Tibial nerve (tissue), 4 donors: ENCODE measurements at places on chromosomes 6 and 20.

- H3K36me3 ChIP-seq: no peaks in the 10 kb centered on the region
- H3K27ac ChIP-seq: no peak overlapping the region
- H3K27me3 ChIP-seq: no peaks in the 10 kb centered on the region
- H3K4me3 ChIP-seq: no peak overlapping the region
- no peaks in the 10 kb centered on the region for H3K4me1 ChIP-seq
- DNase-seq: no peak
Observed at GRCh38 chr6:105676857-105677256, 274.0 kb upstream of the PREP start.

DNA sequence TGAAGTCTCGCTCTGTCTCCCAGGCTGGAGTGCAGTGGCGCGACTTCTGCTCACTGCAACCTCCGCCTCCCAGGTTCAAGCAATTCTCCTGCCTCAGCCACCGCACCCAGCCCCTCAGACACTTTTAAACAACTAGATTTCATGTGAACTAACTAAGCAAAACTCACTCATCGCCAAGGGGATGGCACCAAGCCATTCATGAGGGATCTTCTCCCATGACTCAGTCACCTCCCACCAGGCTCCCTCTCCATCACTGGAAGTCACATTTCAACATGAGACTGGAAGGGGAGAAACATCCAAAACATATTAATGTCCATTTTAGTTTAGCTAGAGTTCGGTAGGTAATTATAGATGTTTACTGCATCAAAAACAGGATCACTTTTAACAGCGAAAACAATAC lies 95.9 kb upstream of the PRL start:
- no peak overlapping the region for H3K4me3 ChIP-seq
- H3K27me3 ChIP-seq: no peaks in the 10 kb centered on the region
- no peak overlapping the region for H3K27ac ChIP-seq

DNA sequence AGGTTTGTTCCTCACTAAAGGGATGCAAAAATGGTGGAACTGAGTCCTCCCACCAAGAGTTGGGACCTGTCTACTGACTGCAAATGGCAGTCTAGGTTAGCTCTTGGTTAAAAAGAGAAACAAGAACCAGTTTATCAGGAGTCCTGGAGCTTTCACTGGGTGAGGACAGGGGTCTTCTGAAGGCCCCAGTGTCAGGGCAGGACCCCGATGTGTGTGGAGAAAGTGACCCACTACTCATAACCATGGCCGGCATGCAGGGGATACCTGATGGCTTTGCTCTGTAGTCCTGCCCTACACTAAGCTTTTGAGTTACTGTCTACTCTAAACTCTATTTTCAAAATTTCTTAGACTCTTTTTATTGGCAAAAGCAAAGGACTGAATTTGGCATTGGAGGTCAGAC lies 220.5 kb downstream of the ANKRD60 start:
- no peaks in the 10 kb centered on the region for H3K27me3 ChIP-seq
- DNase-seq: no peak
- peaks cover 20% of the 10 kb centered on the region for H3K4me1 ChIP-seq
- no peaks in the 10 kb centered on the region for H3K36me3 ChIP-seq
- no peak overlapping the region for H3K4me3 ChIP-seq

- no peaks in the 10 kb centered on the region for H3K36me3 ChIP-seq
- H3K4me1 ChIP-seq: no peaks in the 10 kb centered on the region
- H3K27me3 ChIP-seq: no peaks in the 10 kb centered on the region
- H3K27ac ChIP-seq: no peak overlapping the region
- no peak overlapping the region for H3K4me3 ChIP-seq
Observed at GRCh38 chr6:44497807-44498206, 110.3 kb downstream of the CDC5L start.

DNA sequence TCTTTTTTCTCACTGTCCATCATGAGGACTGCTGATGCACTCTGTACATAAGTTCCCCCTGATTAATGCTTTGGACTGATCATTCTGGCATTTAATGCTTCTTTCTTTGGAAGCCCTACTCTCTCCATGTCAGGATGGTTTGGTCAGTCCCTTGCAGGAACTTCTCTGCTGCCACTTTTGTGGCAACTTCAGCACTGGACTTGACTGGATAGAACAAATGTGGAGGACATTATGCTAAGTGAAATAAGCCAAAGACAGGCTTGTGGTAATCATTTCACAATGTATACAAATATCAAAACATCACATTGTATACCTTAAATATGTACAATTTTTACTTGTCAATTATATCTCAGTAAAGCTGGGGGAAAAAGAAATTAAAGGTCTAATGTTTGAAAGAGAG lies 12.2 kb upstream of the BRPF3 start:
- H3K36me3 ChIP-seq: no peaks in the 10 kb centered on the region
- no peaks in the 10 kb centered on the region for H3K4me1 ChIP-seq
- no peak overlapping the region for H3K4me3 ChIP-seq
- DNase-seq: no peak
- H3K27me3 ChIP-seq: no peaks in the 10 kb centered on the region
- no peak overlapping the region for H3K27ac ChIP-seq

DNA sequence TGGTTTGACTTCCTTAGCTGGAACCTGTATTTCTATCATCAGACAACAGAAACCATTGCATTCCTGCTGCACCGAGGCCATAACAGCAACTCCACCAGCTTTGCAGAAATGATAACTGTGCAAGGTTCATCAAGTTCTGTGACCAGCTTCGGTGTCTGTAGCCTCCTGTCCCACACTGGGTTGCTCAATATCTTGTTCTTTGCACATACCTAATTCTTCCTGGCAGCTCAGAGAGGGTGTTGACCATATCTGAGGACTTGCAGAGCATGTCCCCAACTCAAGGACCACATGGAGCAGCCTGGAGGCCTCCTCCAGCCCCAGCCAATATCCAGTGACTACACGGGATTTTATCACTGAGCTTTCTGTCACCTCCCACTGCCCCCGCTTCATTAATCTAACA lies 59.3 kb upstream of the SCAF8 start:
- no peak overlapping the region for H3K4me3 ChIP-seq
- no peak overlapping the region for H3K27ac ChIP-seq

GRCh38 chr6:41656002-41656691 lies 17.9 kb downstream of the MDFI start:
- no peaks in the 10 kb centered on the region for H3K27me3 ChIP-seq
- H3K4me1 ChIP-seq: no peaks in the 10 kb centered on the region
- H3K27ac ChIP-seq: no peak overlapping the region
- H3K36me3 ChIP-seq: no peaks in the 10 kb centered on the region
- DNase-seq: no peak

DNA sequence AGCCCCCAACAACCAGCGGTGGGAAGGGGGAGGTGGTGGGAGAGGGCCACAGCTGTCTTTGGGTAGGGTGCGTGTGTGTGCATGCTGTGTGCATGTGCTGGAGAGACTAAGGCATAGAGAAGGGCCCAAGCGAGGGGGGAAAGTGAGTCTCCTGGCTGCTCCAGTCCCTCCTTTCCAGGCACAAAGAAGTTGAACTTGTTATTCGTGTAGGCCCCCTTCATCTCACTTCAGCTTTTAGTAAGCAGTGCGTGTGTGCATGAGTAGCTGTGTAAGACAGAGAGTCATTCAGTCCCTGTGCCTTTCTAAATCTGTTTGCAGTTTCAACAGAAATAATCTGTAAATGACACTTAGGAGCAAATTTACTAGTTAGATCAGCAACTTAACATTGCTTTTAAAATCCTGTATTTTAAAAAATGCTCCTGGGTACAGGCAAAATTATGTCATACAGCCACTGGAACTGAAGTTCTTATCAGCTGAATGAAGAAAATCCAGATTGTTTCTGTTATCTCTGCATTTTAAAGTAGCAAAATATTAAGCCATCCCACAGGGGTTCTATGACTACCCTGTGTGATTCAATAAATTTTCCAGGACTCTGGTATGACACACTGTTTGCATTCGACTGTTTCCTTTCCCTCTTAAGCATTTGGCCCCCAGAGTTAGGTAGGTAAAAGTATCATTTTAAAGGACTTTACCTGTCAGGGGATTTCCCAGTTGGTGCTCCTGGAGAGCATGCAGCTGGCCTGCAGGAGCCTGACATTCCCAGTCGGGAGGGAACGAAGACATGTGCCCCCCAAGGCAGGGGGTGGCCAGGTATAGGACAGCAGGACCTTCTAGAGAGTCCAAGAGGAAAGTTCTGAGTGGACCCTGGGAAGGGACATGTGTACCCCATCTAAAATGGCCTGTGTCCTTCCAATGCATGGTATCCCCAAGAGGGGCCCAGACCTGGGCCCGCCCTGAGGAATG lies 39.0 kb downstream of the MTRES1 start:
- no peaks in the 10 kb centered on the region for H3K4me1 ChIP-seq
- H3K4me3 ChIP-seq: no peak overlapping the region
- H3K27me3 ChIP-seq: no peaks in the 10 kb centered on the region
- no peaks in the 10 kb centered on the region for H3K36me3 ChIP-seq

GRCh38 chr20:23867152-23867776 lies 12.3 kb downstream of the CST5 start:
- DNase-seq: no peak
- H3K4me1 ChIP-seq: no peaks in the 10 kb centered on the region
- H3K4me3 ChIP-seq: no peak overlapping the region
- H3K36me3 ChIP-seq: no peaks in the 10 kb centered on the region
- H3K27me3 ChIP-seq: no peaks in the 10 kb centered on the region
- H3K27ac ChIP-seq: peak overlapping the region; percentile 44

DNA sequence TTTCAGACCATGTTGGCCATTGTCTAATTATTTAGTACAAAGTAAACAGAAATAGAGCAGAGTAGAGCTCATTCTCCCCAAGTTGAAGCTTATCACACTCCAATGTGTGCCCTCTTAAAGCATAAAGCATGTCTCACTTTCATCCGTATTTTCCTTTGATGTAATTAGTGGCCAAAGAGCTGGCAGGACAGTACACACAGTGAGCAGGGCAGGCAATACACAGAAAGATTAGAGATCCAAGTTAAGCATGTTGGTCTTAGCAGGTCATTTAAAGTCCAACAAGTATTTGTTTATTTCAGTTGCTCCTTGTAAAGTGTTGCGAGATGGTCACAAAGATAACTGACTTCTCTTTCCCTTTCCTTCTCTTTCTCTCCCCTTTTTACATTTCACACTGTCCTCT lies 47.2 kb downstream of the RFX6 start:
- no peaks in the 10 kb centered on the region for H3K27me3 ChIP-seq
- DNase-seq: no peak
- no peaks in the 10 kb centered on the region for H3K4me1 ChIP-seq
- H3K36me3 ChIP-seq: no peaks in the 10 kb centered on the region

- H3K27ac ChIP-seq: no peak overlapping the region
- DNase-seq: no peak
- H3K4me3 ChIP-seq: no peak overlapping the region
- no peaks in the 10 kb centered on the region for H3K36me3 ChIP-seq
- H3K4me1 ChIP-seq: no peaks in the 10 kb centered on the region
Observed at GRCh38 chr20:57936636-57937385, 227.0 kb upstream of the PMEPA1 start.

- no peaks in the 10 kb centered on the region for H3K27me3 ChIP-seq
- H3K4me1 ChIP-seq: no peaks in the 10 kb centered on the region
- H3K27ac ChIP-seq: no peak overlapping the region
- no peaks in the 10 kb centered on the region for H3K36me3 ChIP-seq
Observed at GRCh38 chr6:31130751-31131150, 8.1 kb downstream of the PSORS1C2 start.

DNA sequence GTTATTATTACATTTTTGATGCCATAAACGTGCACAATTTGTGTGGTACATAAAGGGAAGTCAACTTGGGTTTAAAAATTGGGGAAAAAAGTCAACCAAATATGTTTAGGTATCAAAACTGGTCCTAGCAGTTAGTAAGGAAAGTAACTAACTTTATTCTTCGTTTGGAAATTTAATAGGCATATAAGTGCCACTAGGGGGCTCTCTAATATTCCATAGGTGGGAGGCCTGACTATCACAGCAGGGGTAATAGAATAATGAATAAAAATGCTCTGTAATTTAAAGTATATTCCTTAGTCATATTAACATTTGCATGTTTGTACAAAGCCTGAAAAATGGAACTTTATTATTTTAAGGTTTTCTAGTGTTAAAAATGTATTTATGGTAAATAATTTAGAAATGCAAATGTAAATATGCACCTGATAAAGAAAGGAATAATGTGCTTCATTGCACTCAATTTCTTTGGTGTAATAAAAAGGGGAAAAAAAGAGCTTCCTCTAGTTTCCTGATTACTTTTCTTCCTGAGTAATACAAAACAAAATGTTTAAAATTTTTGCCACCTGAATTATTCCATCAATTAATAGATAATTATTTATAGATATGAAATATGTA lies 125.7 kb upstream of the HDAC2 start:
- DNase-seq: peak; percentile 10
- H3K4me1 ChIP-seq: no peaks in the 10 kb centered on the region
- no peak overlapping the region for H3K27ac ChIP-seq
- H3K36me3 ChIP-seq: no peaks in the 10 kb centered on the region

GRCh38 chr6:33782561-33782960 lies 6.4 kb downstream of the LEMD2 start:
- peaks cover 19% of the 10 kb centered on the region for H3K4me1 ChIP-seq
- H3K36me3 ChIP-seq: peaks cover 84% of the 10 kb centered on the region
- H3K27me3 ChIP-seq: no peaks in the 10 kb centered on the region
- no peak for DNase-seq

GRCh38 chr6:116376149-116376548 lies 5.4 kb downstream of the DSE start:
- no peak for DNase-seq
- H3K36me3 ChIP-seq: no peaks in the 10 kb centered on the region
- no peak overlapping the region for H3K27ac ChIP-seq
- H3K27me3 ChIP-seq: no peaks in the 10 kb centered on the region
- no peak overlapping the region for H3K4me3 ChIP-seq

- no peak overlapping the region for H3K27ac ChIP-seq
- H3K27me3 ChIP-seq: no peaks in the 10 kb centered on the region
- no peaks in the 10 kb centered on the region for H3K4me1 ChIP-seq
- no peak for DNase-seq
Observed at GRCh38 chr6:5247201-5247600, 13.5 kb downstream of the LYRM4 start.

GRCh38 chr6:109490713-109491112 lies 7.7 kb upstream of the ZBTB24 start:
- DNase-seq: no peak
- H3K4me3 ChIP-seq: no peak overlapping the region
- H3K27ac ChIP-seq: no peak overlapping the region
- no peaks in the 10 kb centered on the region for H3K36me3 ChIP-seq

DNA sequence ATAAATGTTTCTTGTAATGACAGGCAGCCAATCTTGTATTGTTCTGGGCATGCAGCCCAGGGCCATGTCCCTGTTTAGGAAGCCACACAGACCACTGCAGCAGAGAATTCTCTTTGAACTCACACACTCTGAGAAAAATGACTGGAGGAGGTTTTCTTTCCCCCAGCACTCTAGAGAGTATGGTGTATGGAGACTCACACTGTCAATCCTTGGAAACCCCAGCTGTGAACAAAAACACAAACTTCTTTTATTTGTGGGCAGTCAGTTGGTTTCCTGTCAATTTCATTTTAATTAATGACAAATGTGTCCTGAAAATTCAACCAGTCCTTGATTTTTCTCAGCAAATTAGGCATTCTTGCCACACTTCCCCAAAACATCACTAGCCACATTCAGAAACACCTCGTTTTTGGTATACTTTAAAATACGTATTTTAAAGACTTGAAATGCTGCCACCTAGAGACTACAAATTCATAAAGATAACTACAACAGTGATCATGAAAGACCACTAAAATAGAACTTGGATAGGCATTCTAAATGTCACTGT lies 52.9 kb upstream of the UFL1 start:
- H3K36me3 ChIP-seq: no peaks in the 10 kb centered on the region
- DNase-seq: no peak
- H3K4me1 ChIP-seq: peaks cover 6% of the 10 kb centered on the region
- H3K27ac ChIP-seq: no peak overlapping the region
- no peaks in the 10 kb centered on the region for H3K27me3 ChIP-seq
- H3K4me3 ChIP-seq: no peak overlapping the region
